ENCODE measurements at places on chromosomes 1 and 21. TPM values are rescaled to one million over a fixed set of nuclear protein-coding genes. Genes with fewer than 3 reads are reported as not detected.

- H3K4me3 ChIP-seq = no peak overlapping the region
- H3K36me3 ChIP-seq = no peaks in the 10 kb centered on the region
- DNase-seq = no peak
- H3K27ac ChIP-seq = no peak overlapping the region
- H3K4me1 ChIP-seq = peaks cover 32% of the 10 kb centered on the region
These were observed 16.4 kb upstream of the C1orf105 start for GRCh38 chr1:172404121-172404520.

GRCh38 chr1:153375511-153375910 is at the start of gene S100A12:
TSS of gene S100A12 (minus strand) at chr1:153375621. CDS start at chr1:153374592, 1,029 bp downstream.
- H3K27ac ChIP-seq = no peak within 1 kb of the TSS
- H3K36me3 ChIP-seq = no peaks in the 10 kb centered on the region
- DNase-seq = no peak
- no peak within 1 kb of the TSS for H3K4me3 ChIP-seq

GRCh38 chr21:35563885-35564451 is 496.4 kb downstream of the SETD4 start:
- no peaks in the 10 kb centered on the region for H3K36me3 ChIP-seq
- no peak overlapping the region for H3K27ac ChIP-seq
- no peak for DNase-seq
- no peak overlapping the region for H3K4me3 ChIP-seq

- H3K4me3 ChIP-seq = no peak overlapping the region
- no peak for DNase-seq
- no peaks in the 10 kb centered on the region for H3K27me3 ChIP-seq
- no peaks in the 10 kb centered on the region for H3K4me1 ChIP-seq
These were observed 120.3 kb downstream of the KCNK2 start for GRCh38 chr1:215202868-215203267.

DNA sequence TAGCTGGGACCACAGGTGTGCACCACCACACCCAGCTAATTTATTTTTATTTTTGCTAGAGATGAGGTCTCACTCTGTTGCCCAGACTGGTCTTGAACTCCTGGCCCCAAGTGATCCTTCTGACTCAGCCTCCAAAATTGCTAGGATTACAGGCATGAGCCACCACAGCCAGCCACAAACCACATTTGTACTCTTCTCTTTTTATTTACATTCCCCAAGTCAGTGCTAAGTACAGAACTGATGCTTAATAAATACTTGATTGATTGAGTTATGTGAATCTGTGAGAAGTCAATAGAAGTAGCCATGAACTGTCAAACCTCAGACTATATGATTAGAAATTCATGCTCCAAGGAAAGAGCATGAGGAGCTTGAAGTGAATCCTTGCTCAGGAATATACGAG is 48.5 kb upstream of the S1PR1 start:
- H3K36me3 ChIP-seq = peaks cover 5% of the 10 kb centered on the region
- H3K27ac ChIP-seq = no peak overlapping the region
- H3K27me3 ChIP-seq = no peaks in the 10 kb centered on the region
- H3K4me3 ChIP-seq = no peak overlapping the region
- peaks cover 27% of the 10 kb centered on the region for H3K4me1 ChIP-seq
- DNase-seq = no peak

- H3K36me3 ChIP-seq = peaks cover 26% of the 10 kb centered on the region
- DNase-seq = peak; percentile 57
- peaks cover 21% of the 10 kb centered on the region for H3K4me1 ChIP-seq
- peak overlapping the region; percentile 62 for H3K4me3 ChIP-seq
- H3K27ac ChIP-seq = peak overlapping the region; percentile 87
These were observed 3.5 kb downstream of the KRTAP10-2 start for GRCh38 chr21:44547656-44548331.

GRCh38 chr1:211715971-211716370 is 40.5 kb upstream of the NEK2 start:
- H3K27ac ChIP-seq = no peak overlapping the region
- no peak overlapping the region for H3K4me3 ChIP-seq
- peaks cover 6% of the 10 kb centered on the region for H3K27me3 ChIP-seq
- peaks cover 5% of the 10 kb centered on the region for H3K4me1 ChIP-seq

GRCh38 chr1:205286335-205286950 is 35.1 kb downstream of the NUAK2 start:
- peak overlapping the region; percentile 74 for H3K4me3 ChIP-seq
- peak overlapping the region; percentile 66 for H3K27ac ChIP-seq

GRCh38 chr1:27592232-27592930 is 11.6 kb downstream of the AHDC1 start:
- no peak overlapping the region for H3K27ac ChIP-seq
- H3K27me3 ChIP-seq = no peaks in the 10 kb centered on the region
- DNase-seq = no peak
- no peaks in the 10 kb centered on the region for H3K4me1 ChIP-seq
- no peak overlapping the region for H3K4me3 ChIP-seq

DNA sequence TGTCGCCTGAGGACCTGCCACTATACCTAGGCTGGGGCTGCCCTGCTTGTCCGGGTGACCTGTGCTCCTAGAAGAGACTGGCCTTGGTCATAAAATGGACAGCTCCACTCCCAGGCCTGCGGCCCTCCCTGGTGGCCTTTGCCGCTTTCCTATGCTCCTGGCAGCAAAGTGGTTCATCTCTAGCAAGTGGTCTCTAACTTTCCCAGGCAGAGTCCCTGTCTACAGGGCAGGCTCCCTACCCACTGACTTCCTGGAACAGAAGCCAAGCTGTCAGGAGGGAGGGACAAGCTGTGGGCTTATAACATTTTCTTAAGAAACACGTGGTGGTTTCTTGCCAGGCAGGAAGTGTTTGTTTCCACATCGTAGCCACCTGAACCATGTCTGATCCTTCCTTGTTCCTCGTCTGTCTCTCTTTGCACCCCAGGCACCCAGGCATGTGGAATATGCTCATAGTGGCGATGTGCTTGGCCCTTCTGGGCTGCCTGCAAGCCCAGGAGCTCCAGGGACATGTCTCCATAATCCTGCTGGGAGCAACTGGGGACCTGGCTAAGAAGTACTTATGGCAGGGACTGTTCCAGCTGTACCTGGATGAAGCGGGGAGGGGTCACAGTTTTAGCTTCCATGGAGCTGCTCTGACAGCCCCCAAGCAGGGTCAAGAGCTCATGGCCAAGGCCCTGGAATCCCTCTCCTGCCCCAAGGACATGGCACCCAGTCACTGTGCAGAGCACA is 10.1 kb downstream of the H6PD start:
- H3K27ac ChIP-seq = peak overlapping the region; percentile 26
- peak; percentile 42 for DNase-seq
- no peaks in the 10 kb centered on the region for H3K27me3 ChIP-seq
- peak overlapping the region; percentile 32 for H3K4me3 ChIP-seq

- peaks cover 4% of the 10 kb centered on the region for H3K36me3 ChIP-seq
- peak overlapping the region; percentile 40 for H3K4me3 ChIP-seq
- no peaks in the 10 kb centered on the region for H3K27me3 ChIP-seq
- H3K27ac ChIP-seq = peak overlapping the region; percentile 96
- peak; percentile 72 for DNase-seq
These were observed 19.7 kb upstream of the DIPK1A start for GRCh38 chr1:92980732-92981647.

- no peak overlapping the region for H3K27ac ChIP-seq
- no peak overlapping the region for H3K4me3 ChIP-seq
- DNase-seq = no peak
These were observed 23.8 kb upstream of the YRDC start for GRCh38 chr1:37831809-37832208.

- peaks cover 39% of the 10 kb centered on the region for H3K27me3 ChIP-seq
- no peaks in the 10 kb centered on the region for H3K4me1 ChIP-seq
- H3K4me3 ChIP-seq = no peak overlapping the region
- no peak overlapping the region for H3K27ac ChIP-seq
These were observed 18.6 kb upstream of the RGS8 start for GRCh38 chr1:182702826-182703524.

DNA sequence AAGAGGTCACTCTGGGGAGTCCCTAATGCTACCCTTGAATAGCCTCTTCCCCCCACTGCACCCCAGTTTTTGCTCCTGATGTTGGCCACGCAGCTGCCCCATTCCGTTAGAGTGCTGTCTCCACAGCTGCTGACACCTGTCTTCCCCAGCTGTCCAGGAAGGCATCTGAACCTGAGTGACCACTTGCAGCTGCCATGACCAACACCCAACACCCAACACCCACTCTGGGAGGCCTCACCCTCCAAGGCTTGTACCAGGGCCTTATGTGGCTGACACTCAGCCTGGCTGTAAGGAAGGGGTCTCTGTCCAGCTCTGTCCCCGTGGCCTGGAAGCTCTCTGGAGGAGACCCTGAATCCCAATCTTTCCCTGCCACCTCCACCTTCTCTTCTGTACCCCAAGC is 26.7 kb upstream of the LDLRAP1 start:
- peaks cover 2% of the 10 kb centered on the region for H3K27me3 ChIP-seq
- H3K36me3 ChIP-seq = no peaks in the 10 kb centered on the region
- H3K27ac ChIP-seq = no peak overlapping the region
- peaks cover 4% of the 10 kb centered on the region for H3K4me1 ChIP-seq
- DNase-seq = no peak
- no peak overlapping the region for H3K4me3 ChIP-seq

GRCh38 chr1:110187139-110187890 is 22.8 kb upstream of the KCNC4 start:
- no peak overlapping the region for H3K4me3 ChIP-seq
- H3K27ac ChIP-seq = no peak overlapping the region
- peaks cover 12% of the 10 kb centered on the region for H3K27me3 ChIP-seq
- no peak for DNase-seq

- DNase-seq = no peak
- peaks cover 8% of the 10 kb centered on the region for H3K27me3 ChIP-seq
- H3K36me3 ChIP-seq = no peaks in the 10 kb centered on the region
- H3K27ac ChIP-seq = no peak overlapping the region
- H3K4me3 ChIP-seq = no peak overlapping the region
These were observed 102.5 kb upstream of the KIF26B start for GRCh38 chr1:245052258-245052657.

DNA sequence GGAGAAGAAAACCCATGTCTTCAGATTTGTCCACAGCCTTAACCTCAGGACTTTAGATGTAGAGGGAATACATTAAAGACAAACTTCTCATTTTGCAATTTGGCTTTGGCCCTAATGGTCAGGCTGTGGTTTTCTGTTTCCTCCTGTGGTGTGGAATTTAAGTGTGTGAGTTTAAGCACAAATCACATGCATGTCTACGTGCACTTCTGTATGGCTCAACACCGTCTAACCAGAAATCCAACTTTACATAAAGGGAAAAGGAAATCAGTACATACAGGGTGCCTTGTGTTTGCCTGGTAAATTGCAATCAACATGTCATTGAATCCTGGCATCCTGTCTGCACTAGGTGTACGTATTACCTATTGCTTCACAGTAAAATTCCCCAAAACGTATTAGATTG is 1.2 kb upstream of the ZNF124 start:
- no peak for DNase-seq
- H3K36me3 ChIP-seq = peaks cover 17% of the 10 kb centered on the region
- no peak overlapping the region for H3K27ac ChIP-seq

DNA sequence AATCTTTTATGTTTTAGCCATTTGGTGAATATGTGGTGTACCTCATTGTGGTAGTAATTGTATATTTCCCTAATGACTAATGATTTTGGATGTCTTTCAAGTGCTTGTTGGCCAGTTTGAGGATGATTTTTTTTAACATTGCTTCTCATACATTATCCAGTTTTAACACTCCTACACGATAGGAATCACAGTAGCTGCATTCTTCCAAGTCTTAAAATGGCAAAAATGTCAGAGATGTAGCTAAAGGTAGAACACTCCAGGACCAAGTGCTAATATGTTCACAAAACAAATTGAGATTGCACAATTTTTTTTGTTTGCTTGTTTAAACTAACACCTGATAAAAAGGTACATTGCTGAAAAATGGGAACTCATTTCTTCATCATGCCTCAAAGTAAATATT is 11.7 kb downstream of the USP25 start:
- no peak for DNase-seq
- H3K4me1 ChIP-seq = peaks cover 53% of the 10 kb centered on the region
- no peak overlapping the region for H3K27ac ChIP-seq
- H3K27me3 ChIP-seq = no peaks in the 10 kb centered on the region
- H3K36me3 ChIP-seq = peaks cover 51% of the 10 kb centered on the region
- no peak overlapping the region for H3K4me3 ChIP-seq

DNA sequence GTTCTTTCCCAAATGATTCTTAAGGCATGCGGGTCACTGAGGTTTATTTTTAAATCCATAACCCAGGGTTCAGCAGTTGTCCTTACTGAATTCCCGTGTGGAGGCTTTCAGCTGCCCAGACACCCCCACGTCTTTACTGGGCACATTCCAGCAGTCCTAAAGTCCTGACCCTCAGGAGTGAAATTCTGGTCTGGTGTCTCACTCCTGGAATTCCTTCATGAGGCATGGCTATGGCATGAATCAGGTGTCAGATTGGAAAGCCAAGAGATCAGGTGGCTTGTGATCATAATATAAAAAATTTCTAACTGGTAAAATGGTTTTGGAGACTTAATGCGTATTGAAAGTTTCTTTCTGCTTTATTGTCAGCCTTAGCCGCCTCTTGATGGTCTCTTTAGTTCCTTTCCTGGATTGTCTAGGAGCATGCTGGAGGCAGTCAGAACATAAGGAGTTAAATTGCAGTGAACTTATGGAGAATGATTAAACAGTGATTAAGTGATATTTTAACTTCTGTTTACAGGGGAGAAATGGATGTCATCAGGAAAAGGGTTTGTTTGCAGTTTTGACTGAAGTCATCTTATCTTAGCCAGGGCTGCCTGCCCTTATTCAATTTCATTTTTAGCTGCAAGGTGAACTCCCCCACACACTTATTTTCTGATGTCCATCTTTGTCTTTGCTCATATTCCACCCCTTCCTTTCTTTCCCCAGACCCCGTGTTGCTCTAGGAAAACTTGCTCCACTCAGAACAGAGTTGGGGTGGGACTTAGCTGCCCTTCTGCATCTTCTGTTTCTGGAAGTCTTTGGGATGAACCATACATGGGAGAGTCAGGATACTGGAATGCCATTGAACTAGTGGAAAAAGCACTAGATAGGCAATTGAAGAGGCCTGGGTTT is 25.7 kb upstream of the MACF1 start:
- H3K4me1 ChIP-seq = peaks cover 9% of the 10 kb centered on the region
- DNase-seq = no peak
- H3K27me3 ChIP-seq = no peaks in the 10 kb centered on the region
- no peak overlapping the region for H3K4me3 ChIP-seq
- H3K36me3 ChIP-seq = no peaks in the 10 kb centered on the region
- no peak overlapping the region for H3K27ac ChIP-seq

DNA sequence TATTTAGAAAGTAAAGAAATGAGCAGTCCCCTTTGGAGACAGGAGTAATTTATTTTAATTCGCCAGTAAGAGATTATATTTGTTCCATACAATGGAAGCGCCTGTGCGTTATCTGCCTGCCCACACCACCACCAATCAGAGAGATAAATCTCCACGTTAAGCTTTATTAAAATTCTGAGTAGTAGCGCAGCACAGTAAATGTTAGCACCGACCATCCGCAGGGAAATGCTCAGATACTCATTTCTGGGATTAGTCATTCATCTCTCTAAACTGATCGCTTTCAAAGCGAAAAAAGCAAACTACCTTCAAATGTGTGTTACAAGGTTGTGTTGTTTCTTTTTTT is 1.2 kb downstream of the ETS2 start:
- H3K36me3 ChIP-seq = peaks cover 31% of the 10 kb centered on the region
- H3K27ac ChIP-seq = peak overlapping the region; percentile 51
- no peak for DNase-seq
- H3K4me3 ChIP-seq = peak overlapping the region; percentile 76
- H3K4me1 ChIP-seq = peaks cover 36% of the 10 kb centered on the region

Gene LRRC47
- 36.4 TPM for total RNA-seq

Gene NEGR1
- not detected for total RNA-seq

Gene C1orf94
- not detected for total RNA-seq

Gene AQP10
- total RNA-seq = not detected

Gene MFAP2
- not detected for total RNA-seq

Gene STUM
- not detected for total RNA-seq
